Adrenal gland (tissue), 19 donors: ENCODE measurements at places on chromosomes 12 and 14.

DNA sequence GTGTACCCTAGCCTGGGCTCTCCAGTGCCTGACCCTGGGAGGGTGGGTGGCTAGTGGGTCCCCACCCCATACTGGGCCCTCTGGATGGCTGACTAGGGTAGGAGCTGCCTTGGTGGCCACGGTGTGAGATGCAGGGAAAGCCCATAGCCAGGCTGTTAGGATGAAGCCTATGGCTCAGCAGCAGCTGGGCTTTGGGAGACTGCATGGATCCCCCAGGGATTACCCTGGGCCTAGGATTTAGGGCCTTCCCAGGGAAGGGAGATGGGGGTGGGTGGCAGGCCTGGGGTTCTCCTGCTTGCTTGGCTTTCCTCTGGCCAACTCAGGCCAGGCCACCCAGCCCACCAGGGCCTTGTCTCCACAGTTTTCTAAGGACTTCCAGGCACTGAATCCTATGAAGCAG is 6.3 kb downstream of the GSTZ1 start:
- no peaks in the 10 kb centered on the region for H3K36me3 ChIP-seq
- H3K27ac ChIP-seq = no peak overlapping the region
- no peak overlapping the region for H3K4me3 ChIP-seq
- H3K27me3 ChIP-seq = no peaks in the 10 kb centered on the region
- no peak for DNase-seq
- H3K4me1 ChIP-seq = no peaks in the 10 kb centered on the region

DNA sequence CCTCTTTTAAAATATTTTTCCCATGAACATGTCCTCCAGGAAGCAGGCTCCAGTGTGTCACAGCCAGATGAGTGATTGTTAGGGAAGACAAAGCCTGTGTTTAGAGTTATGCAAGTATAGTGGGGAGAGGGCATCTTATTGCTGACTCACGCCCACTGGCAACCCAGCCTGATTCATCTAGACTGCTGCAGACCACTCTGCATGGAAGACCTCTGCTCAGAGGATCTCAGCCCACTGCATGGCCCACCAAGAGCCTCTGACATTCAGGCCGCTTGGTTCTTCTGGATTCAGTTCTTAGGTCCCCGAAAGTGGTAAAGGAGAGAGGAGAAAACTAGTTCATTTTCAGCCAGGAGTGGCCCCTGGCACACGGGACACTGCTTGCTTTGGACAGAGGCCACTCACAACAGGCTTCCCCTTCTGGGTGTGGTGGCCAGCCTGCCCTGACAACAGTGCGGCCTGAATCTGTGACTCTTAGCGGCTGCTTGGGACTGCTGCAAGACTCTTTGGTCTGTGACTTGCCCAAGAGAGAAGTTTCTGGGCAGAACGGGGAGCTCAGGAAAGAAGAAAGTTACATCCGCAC is 266.3 kb downstream of the ZFP36L1 start:
- no peaks in the 10 kb centered on the region for H3K36me3 ChIP-seq
- H3K4me1 ChIP-seq = peaks cover 30% of the 10 kb centered on the region
- DNase-seq = no peak

DNA sequence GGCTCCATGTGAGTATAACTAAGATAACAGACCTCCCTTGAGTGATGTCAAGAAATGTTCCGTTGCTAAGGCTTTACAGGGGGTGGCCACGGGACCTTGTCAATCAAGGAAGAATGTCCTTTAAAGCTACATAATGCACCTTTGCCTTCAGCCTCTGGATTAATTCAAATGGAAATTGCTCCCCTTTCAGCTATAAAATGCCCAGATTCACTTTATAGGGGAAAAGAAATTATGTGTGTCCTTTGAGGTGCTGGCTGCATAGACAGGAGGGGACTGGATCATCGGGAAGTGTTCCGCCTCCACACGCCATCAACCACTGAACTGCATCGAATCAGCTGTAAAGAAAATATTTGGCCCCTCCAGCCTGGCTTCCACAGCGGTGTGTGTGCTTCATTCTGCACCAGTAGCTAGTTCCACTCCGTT is 415.4 kb downstream of the DPF3 start:
- no peak overlapping the region for H3K4me3 ChIP-seq
- H3K4me1 ChIP-seq = no peaks in the 10 kb centered on the region
- H3K27me3 ChIP-seq = no peaks in the 10 kb centered on the region
- no peak overlapping the region for H3K27ac ChIP-seq
- H3K36me3 ChIP-seq = no peaks in the 10 kb centered on the region

DNA sequence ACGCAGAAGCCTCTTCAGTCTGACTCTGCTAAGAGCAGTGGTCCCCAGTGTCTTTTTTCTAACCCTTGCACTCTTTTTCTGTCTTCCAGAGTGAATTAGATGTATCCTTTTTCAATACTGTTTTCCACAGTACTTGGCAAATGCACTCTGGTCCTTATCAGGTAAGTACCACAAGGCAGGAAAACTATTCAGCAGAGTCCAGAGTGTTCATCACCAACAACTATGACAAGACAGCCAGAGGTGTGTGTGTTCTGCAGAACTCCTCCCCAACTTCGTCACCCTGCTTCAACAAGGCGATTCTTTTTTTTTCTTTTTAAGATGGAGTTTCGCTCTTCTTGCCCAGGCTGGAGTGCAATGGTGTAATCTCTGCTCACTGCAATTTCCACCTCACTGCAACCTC is 54.3 kb upstream of the STRN3 start:
- H3K4me1 ChIP-seq = no peaks in the 10 kb centered on the region
- no peak for DNase-seq
- H3K27me3 ChIP-seq = no peaks in the 10 kb centered on the region

GRCh38 chr12:47939009-47939601 is 24.3 kb upstream of the TMEM106C start:
- no peaks in the 10 kb centered on the region for H3K27me3 ChIP-seq
- no peaks in the 10 kb centered on the region for H3K4me1 ChIP-seq
- no peak overlapping the region for H3K4me3 ChIP-seq
- no peaks in the 10 kb centered on the region for H3K36me3 ChIP-seq

DNA sequence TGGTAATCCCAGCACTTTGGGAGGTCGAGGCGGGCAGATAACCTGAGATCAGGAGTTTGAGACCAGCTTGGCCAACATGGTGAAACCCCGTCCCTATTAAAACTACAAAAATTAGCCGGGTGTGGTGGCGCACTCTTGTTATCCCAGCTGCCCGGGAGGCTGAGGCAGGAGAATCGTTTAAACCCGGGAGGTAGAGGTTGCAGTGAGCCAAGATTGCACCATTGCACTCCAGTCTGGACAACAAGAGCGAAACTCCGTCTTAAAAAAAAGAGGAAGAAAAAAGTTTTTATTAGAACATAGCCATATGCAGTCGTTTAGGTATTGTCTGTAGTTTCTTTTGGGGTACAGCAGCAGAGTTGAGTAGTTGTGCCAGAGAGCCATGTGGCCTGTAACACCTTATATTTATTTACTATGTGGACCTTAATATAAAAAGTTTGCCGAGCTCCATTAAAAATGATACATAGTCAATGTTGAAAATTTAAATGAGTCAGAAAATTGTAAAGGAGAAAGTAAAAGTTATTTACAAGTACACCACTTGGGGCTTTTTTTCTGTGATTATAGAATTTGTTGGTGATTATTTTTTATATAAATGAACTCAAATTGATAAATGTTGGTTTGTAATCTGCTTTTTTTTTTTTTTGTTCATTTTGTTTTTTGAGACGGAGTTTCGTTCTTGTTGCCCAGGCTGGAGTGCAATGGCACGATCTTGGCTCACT is 2.2 kb downstream of the ADIPOR2 start:
- peaks cover 64% of the 10 kb centered on the region for H3K4me1 ChIP-seq
- no peak for DNase-seq
- no peak overlapping the region for H3K4me3 ChIP-seq

DNA sequence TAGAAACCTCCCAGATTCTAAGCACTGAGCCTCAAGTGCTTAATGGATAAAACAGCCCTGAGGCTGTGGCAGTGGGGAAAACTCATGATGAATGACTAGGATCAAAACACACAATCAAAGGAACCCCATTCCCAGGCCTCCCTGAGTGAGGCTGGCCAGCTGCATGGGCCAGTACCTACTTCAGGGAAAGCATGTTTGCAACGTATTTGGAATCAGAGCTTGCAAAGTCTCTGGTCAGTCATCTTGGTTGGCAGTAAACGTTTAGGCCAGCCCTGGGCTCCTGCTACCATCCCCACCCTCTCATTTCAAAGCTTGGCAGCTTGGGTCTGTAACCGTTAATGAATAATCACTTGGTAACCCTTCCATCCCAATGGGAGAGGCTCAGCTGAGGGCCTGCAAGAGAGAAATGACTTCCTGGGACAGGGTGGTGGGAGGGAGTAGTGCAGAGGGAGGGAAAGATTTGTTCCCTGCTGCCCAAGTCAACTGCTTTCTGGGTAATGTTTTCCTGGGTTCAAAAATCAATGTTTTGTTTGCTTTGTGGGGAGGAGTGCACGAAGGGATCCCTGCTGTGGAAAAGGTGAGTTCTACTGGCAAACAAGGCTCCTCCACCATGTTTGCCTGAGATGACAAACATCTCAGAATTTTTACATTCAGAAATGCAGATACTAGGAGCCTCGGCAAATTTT is 2.0 kb upstream of the RNASE8 start:
- H3K27ac ChIP-seq = no peak overlapping the region
- DNase-seq = no peak
- no peak overlapping the region for H3K4me3 ChIP-seq
- H3K27me3 ChIP-seq = no peaks in the 10 kb centered on the region
- no peaks in the 10 kb centered on the region for H3K4me1 ChIP-seq

- H3K27me3 ChIP-seq = no peaks in the 10 kb centered on the region
- no peak for DNase-seq
- no peak overlapping the region for H3K4me3 ChIP-seq
Measured at GRCh38 chr12:83709899-83710298, 1023.2 kb downstream of the TMTC2 start.

DNA sequence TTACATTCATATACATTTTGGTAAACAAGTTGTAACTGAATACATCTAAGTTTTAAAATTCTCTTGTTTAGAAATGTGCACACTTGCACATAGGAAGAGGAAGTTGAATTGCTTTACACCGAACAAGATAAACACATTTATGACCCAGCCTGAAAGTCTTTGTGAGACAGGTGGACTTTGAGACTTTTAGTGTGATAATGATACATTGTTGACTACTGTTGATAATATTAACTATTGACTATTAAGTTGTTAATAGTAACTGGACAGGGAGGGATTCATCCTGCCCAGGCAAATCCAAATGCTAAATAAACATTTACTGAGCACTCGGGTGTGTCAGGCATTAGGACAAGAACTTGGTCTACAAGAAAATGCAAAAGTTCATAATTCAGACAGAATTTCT is 68.0 kb downstream of the AVPR1A start:
- no peaks in the 10 kb centered on the region for H3K27me3 ChIP-seq
- no peak for DNase-seq
- no peaks in the 10 kb centered on the region for H3K4me1 ChIP-seq
- H3K27ac ChIP-seq = no peak overlapping the region

DNA sequence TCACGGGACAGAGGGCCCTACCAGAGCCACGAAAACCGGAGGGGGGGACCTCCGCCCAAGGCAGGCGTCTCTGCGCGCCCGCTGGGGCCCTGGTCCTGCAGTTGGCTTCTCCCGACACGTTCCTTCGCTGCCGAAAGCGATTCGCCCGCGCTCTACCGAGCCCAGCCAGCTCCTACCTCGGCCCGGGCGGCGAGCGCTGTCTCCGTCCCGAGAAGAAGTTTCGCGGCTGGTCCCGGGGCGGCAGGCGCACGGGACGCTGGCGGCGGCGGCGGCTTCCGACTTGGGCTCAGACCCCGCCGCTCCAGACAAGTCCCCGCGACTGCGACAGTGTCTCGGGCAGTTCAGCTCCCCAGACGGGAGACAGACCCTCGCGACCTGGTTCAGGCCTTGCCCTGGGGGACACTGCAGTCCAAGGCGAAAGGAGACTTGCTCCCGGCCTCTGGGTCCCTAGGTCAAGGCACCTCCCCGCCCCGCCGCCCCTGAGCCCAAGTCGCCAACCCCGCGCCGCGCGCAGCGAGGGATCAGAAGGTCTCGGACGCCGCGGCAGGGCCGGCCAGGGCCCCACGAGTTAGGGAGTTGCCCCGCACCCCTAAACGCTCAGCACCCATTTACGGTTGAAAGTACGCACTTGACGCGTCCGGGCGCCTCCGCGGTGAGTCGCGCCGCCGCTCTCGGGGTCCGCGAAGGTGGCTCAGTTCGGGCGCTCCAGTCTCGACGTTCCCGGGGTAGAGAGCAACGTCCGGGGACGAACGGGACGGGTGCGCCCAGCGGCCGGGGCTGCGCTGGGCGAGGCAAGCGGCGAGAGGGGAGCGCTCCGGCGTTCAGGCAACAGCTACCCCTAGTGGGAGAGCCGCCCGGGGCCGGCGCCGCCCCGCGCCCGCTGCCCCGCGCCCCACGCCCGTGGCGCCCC is 1.4 kb upstream of the DIO3 start:
- H3K36me3 ChIP-seq = no peaks in the 10 kb centered on the region
- no peak for DNase-seq
- no peaks in the 10 kb centered on the region for H3K4me1 ChIP-seq
- no peak overlapping the region for H3K27ac ChIP-seq

DNA sequence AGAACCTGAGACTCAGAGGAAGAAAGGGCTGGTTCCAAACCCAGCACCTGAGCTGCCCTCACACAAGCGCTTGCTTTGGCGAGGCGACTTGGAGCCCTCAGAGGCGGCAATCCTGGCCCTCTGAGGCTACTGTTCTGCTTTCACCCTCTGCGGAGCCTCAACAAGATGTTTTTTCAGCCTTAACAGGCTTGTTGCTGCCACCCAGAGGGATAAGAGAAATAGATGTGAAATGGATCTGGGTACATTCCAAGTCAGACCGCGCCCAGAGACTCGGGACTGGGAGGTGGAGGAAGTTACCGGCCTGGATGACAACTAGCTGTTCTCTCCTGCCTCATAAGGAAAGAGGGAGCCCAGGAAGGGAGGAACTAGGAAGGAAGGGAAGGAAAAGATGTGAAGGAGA is 89.6 kb downstream of the TTC7B start:
- DNase-seq = peak; percentile 36
- no peaks in the 10 kb centered on the region for H3K36me3 ChIP-seq
- H3K27ac ChIP-seq = no peak overlapping the region
- H3K27me3 ChIP-seq = no peaks in the 10 kb centered on the region

- no peaks in the 10 kb centered on the region for H3K27me3 ChIP-seq
- no peaks in the 10 kb centered on the region for H3K36me3 ChIP-seq
Measured at GRCh38 chr12:10739157-10740118, 16.3 kb upstream of the YBX3 start.

DNA sequence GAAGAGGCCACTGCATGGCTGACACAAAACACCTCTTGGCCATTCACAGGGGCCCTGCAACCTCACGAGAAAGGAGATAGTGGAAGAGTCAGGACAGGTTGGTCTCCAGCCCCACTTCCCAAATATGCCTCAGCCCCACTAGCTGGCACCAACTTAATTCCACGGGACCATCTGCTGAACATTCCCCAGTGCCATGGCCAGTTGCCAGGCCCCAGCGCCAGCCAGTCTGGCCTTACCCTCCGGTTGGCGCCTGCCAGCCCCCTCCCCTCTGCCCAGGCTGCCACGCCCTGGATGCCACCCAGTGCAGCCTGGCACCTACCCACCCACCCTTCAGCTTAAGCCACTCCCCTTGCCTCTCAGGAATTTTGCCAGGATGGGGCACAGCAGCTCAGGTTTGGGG is 21.2 kb upstream of the HSPB8 start:
- H3K4me1 ChIP-seq = no peaks in the 10 kb centered on the region
- no peak overlapping the region for H3K27ac ChIP-seq
- H3K36me3 ChIP-seq = no peaks in the 10 kb centered on the region
